ENCODE measurements at places on chromosomes 7 and 10.

DNA sequence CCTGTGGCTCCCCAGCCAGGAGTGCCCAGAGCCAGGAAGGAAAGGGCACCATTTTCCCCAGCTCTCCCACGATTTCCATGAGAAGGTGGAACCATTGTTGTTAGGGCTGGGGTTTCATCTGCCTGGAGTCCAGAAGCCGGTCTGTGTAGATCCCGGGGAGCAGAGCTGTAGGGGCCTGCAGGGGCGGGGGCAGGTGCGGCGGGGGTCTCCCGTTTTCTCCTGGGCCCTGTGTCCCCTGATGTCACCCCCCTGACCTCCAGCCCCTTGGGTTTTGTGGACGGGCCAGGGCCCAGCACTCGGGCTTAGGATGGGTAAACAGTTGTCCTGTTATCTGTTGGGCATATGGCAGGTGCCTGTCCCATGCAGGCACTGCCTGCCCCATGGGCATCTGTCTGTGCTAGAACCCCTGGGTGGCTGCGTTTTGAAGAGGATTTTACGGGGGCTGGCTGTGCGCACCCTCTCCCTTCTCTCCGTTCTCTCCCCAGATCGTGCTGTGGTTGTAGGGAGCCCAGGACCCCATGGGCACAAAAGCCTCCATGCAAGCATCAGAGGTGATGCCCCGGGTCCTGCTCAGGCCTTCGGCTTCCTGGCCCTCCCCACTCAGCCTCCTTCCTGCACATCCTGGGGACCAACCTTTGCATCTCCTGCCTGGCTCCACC is 158.8 kb downstream of the WDR37 start:
- DNase-seq = no peak

- DNase-seq = peak; percentile 48
Measured at GRCh38 chr7:140403878-140404564, at the start of gene RAB19. Gene RAB19 (plus strand): TSS chr7:140404058. CDS start chr7:140407647, 3,589 bp downstream.

DNA sequence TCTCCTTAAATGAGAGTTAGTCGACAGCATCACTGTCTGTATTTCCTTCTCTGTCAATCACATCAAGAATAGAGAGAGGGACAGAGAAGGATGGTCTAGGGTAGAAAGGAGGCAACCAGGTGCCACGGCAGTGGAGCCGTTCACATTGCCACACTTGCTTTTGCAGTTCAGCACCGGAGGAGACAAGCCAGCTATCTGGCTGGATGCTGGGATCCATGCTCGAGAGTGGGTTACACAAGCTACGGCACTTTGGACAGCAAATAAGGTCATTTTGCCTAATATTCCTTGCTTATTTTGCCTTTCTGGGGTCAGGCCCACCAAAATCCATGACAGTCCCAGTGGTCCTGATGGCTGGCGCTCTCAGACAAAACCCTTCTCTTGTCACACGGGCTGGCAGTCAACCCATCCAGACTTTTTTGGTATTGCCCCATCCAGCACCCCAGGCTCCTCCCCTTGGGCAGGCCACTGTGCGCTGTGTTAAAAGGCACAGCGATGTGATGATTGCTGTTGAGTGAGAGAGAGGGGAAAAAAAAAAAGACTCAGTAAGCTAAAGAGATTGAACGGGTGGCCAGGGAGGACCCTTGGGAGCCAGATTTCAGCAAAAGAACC is 8.4 kb downstream of the CPA2 start:
- peak; percentile 77 for DNase-seq

DNA sequence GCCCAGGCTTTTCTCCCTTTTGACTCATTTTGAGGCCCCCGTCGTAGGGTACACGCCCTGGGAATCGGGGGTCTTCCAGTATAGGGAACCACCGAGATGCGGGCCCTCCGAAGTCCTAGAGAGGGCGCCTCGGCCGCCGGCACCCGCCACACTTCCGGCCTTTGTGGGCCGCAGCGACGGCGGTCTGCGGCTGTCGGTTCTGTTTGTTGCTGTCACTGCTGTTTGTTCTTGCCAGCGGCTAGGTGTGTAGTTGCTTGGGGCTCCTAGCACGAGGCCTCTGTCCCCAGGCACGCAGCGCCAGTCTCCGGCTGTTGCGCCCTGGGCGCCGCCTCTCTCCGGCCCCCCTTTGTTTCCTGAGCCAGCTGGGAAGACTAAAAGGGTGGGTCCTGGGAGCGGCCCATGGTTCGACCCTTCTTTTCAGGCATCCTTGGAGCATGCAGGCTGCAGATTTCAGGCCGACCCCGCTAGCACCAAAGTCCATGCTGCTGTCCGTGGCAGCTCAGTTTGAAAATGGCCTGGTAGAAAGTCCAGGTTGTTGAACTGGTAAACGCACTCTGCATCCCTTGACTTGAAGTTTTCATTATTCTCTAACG is 17.8 kb upstream of the ZKSCAN1 start:
- DNase-seq = no peak

DNA sequence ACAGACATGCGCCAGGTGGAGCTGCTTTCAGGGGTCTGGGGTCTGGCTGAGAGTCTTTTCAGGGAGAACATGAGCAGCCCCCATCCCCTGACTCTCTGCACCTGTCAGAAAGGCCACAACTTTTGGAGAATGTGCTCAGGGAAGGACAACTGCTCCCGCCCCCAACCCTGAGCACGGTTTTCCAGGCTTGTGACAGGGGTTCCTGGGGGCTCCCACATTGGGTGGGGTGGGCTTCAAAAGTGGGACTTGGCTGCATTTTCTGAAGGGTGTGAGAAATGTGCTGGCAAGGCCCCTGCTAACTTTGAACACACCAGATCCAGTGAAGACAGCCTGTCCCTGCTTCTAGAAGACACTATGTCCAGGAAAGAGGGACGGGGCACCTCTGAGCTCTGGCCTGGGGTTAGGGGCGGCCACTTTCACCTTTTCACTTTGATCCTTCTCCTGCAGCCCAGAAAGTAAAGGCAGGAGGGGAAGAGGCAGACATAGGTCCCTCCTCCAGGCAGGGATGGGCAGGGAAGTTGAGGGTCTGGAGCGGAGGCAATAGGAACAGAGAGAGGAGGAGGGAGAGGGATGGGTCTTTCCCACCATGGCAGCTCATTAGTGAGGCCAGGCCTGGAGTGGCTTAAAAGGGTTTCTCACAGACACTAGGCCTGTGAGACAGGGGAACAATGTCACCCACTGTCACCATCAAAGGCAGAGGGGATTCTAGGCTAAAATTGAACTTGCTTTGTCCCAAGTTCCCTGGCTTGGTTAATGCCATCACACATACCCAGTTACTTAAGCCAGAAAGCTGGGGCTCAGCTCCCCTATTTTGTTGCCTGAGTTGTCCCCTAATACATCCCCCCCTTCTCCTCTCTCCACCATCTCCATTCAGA is 1.5 kb downstream of the KCP start:
- no peak for DNase-seq

- no peak for DNase-seq
Measured at GRCh38 chr10:60962946-60963345, 19.0 kb upstream of the RHOBTB1 start.

DNA sequence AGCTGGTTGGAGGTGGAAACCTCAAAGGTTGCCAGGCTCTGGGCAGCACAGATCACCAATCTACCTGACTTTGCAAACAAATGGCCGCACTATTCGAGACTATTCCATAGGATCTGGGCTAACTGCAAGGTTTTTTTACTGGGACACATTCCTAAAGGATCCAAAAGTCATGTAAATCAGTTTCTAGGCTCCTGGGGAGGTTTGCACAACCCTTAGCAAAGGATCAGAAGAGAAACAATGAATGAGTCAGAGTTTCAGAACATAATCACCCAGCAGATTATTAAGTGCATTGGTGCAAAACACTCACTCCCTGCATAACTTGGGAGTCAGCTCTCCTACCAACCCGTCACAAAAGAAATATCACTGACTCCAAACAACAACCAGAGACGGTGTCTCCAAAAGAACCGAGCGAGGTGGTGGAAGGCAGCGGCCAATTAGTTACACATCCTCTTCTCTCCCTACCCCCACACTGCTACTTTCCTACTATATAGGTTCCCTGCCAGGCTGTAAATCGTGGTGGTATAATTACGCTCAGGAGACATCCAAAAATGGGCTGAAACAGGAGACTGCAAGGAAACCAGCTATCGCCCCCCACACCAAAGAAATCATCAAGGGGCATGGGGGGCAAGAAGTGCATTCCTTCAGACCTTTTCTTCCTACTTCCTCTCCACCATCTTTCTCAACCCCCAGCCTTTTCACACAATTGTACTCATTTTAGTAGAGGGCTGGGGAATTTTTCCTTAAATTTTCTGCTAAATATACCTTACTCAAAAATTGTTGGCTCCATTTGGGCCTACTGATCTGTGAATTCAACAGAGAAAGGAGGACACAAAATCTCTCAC is 3.2 kb downstream of the UBE2H start:
- DNase-seq = no peak

DNA sequence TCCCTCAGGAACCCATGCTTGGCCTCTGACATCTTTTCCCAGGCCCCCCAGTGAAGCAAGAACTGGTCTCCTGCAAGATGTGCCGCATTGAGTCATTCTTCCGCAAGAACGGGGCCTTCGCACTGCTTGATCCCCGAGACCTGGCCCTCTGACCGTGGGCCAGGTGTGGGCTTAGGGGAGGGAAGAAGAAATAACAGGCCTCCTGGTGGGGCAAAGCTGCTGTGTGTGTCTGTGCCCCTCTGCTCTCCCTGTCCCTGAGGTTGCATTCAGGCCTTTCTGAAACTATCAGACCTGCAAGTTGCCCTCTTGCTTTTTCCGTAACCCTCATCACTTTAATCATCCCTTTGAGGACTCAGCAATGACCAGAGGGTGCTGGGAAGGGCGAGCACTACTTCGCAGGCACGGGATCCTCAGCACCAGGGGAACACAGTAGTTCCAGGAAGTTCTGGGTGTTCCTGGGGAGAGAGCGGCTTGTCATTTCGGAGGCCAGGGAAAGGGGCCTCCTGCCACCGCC is 6.0 kb downstream of the ATP6V1F start:
- no peak for DNase-seq

- DNase-seq = no peak
Measured at GRCh38 chr10:110571093-110571743, 3.7 kb downstream of the SMC3 start.

GRCh38 chr7:74240482-74240881 is 13.7 kb downstream of the RFC2 start:
- DNase-seq = no peak

DNA sequence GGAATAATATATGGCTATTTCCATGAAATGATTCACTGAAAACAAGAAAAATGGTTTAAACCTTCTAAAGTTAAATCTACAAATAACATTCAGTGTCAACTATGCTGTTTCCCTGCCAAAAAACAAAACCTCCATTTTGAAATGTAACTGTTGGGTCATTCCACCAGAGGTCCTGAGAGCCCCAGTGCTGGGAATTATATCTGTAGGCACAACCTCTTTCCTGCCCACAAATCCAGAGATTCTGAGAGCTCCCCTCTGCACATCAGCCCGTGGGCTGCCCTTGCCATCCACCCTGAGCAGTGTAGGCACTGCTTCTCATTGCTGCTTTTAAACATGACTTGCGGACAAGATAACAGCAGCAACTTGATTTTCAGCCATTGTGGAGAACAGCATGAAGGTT is 198.6 kb downstream of the TMEM178B start:
- DNase-seq = no peak

DNA sequence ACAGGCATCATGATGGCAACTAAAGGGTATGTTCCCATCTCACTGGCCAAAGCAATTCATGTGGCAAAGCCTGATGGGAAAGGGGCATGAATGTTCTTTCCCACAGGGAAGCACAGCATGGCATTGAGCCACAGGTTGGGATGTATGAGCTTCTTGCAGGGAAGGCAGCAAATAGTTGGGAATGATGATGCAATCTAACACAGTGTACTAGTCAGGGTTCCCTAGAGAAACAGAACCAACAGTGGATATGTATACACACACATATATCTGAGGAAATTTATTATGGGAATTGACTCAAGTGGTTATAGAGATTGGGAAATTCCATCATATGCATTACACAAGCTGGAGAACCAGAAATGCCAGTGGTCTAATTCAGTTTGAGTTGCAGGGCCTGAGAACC is 253.6 kb upstream of the NPVF start:
- DNase-seq = no peak

DNA sequence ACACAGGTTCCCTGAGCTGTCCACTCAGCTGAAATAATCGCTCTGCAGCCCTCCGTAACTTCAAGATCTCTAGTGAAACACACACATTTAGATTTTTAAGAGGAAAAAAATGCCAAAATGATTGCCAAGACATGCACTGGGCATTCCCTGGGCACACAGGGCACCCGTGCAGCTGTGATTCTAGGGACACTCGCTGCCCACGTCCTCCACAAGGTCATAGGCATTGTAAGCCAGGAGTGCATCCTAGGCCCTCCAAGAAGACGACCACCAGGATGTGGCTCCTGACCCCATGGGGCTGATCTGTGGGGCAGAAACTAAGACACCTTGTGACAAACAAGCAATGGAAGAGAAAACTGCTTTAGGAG is 563.3 kb downstream of the PTPRN2 start:
- no peak for DNase-seq

- no peak for DNase-seq
Measured at GRCh38 chr10:68082872-68083271, 7.8 kb upstream of the HERC4 start.

DNA sequence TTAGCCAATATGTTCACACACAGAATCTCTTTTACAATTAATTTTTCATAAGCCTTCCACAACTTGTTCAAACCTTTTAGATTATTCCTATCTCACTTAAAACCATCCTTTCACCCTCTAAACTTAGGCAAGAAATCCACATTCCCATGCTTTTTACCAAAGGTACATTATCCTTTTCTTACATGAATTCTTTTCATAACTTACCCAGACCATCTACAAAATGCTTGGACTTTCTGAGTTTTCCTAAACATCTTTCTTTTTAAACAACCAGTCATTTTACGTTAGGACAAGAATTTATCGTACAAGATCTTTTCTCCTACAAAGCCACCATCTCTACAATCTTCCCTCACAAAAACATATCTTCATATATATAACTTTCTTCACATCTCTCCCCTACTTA is 18.8 kb upstream of the GARS1 start:
- no peak for DNase-seq

DNA sequence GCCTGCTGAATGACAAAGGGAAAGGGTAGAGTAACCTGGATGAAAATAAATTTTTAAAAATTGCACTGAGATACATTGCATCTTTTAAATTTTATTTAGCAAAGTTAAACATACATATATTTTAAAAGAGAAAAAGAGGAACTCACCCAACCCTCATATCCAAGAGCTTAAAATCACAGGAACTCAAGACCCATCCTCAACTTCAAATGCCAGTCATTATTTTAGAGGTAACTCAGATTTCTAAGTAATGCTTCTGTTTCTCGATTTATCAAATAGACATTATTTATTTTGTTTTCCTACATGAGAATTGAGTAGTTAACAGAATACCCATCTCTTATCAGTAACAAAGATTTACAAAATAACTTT is 32.4 kb upstream of the KMT2E start:
- DNase-seq = no peak

GRCh38 chr7:128165927-128166420 is 75.1 kb upstream of the LEP start:
- no peak for DNase-seq

GRCh38 chr7:154937837-154938236 is 65.1 kb downstream of the PAXIP1 start:
- no peak for DNase-seq
